ENCODE measurements at places on chromosomes 5 and 9.

DNA sequence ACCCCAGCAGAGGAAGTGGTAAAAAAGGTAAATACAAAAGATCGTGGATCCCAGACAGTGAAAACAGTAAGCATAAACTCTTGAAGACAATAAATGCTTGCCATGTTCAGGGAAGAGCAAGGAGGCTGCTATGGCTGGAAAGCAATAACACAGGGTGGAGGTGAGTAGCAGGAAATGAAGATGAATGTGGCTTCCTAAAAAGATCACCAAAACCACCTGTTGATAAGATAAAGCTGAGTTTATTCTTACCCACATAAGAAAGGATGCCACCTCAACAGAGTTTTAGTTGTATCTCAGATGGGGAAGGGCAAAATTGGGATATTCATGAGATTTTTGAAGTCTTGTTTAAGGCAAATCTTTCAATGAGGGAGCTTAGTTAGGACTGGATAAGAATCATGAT lies 273.3 kb downstream of the MSX2 start:
- no peak for DNase-seq

DNA sequence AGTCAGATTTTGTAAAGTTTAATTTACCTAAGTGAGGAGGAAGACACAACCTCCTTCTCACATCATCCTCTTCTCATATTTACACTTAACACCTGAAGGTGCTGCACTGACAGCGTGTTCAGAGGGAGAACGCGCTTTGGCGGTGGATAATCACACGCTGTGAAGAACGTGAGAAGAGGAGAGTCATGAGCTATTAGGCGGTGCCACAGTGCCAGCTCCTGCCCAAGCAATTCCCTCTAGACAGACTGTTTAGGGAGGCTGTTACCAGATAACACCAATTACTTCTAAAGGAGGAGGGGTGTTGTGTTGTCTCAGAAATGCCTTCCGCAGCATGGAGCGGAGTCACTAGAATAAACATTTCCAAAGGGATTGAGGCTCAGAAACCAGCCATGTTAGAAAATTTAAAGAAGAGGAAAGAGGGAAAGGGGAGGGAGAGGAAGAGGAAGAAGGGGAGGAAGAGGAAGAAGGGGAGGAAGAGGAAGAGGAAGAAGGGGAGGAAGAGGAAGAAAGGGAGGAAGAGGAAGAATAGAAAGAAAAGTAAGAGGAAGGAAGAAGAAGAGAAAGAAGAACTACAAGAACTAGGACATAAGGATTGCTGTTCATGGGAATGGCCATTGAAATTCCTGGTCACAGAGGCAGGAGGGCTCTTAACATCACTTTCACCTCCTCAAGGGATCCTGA lies 37.3 kb upstream of the WWC1 start:
- no peak for DNase-seq

DNA sequence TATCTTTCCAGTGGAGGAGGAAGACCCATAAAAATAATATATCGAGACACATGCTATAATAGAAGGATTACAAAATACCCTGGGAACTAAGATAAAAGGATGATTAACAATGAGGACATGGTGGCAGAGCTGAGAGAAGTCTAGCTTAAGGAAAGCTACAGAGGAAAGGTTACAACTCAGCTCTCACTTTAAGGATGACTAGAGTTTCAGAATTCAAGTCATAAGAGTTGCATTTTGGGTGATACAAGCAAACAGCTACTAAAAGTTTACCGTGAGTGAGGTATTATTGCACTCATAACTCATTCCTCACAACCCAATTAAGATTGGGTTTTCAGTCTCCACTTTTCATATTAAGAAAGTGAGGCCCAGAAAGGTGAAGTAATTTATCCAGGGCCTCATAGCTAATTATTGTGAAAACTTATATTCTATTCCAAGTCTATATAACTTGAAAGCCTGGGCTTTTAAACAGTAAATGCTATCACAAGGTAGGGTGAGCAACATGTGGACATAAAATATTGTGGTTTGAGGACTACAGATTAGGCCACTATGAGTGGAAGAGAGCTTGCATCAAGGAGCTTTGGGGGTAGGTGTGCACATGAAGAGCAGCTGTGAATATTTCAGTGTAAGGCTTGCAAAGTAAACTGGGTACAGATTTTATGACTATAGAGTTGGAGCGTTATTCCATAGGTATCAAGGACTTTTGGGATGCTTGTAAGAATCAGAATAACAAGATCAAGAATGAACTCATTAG lies 28.0 kb downstream of the JAKMIP2 start:
- no peak for DNase-seq

DNA sequence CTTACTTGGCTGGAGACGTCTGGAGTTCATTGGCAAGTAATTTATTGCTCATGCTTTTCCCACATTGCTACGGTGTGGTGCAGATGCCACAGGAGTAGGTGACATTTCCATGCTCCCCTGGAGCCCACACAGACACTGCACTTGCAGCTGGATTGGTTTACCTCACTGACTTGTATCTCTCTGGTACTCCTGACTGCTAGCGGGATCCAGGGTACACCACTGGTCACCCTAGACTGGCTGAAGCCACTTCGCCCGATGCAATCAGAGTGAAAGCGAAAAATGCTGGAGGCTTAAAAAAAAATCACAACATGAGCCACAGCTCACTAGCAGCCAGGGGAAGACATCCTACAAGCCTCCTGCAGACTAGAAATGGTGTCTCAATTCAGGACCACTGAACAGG lies 32.6 kb upstream of the SLIT3 start:
- DNase-seq, result no peak

- DNase-seq, result no peak
Measured at GRCh38 chr9:90818279-90818678, 16.7 kb downstream of the SYK start.

DNA sequence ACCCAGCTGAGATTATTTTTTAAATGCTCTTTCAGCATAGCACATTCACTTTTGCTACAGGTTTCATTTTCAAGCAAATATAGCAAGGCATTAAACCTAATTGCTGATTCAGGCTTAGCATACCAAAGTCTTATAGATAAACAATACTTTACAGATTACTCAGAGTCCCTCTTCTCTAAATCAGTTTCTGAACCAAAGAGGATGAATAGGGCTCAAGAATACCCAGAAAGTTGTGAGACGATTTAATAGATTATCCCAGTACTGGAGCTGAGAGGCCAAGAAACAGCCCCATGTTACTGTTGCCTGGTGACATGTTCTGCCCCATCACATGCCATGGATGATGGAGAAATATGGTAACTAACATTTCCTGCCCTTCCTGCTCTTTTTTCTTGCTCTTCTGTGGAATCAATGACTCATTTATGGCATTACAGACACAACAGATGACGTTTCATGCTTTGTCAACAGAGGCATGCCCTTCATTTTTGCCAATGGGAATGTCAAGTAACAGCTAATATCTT lies 18.1 kb upstream of the SSBP2 start:
- no peak for DNase-seq

DNA sequence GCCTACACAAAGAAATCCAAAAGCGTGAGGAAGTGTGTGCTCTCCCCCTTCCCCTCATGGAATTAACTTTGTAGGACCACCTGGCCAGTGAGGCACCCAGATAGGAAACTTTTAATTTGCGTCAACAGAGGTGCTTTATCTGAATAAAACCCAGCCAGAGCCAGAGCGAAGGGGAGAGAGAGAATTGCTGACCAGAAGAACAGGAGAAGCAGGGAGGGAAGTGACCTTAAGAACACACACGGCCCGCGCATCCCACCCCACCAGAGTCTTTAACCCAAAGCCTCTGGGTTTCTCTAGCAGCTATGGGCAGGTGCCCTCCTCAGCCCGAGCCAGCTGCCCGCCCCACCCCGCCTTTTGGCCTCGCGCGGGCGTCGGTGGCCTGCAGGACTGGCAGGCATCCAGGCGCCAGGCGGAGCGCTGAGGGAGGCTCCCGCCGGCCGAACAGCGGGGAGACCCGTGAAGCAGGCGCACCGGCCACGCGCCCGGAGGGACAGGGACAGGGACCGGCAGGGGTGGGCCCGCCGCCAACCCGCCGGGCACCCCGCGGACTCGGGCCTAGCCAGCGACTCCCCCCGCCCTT lies 580 bp downstream of the ERAP1 start:
- no peak for DNase-seq

DNA sequence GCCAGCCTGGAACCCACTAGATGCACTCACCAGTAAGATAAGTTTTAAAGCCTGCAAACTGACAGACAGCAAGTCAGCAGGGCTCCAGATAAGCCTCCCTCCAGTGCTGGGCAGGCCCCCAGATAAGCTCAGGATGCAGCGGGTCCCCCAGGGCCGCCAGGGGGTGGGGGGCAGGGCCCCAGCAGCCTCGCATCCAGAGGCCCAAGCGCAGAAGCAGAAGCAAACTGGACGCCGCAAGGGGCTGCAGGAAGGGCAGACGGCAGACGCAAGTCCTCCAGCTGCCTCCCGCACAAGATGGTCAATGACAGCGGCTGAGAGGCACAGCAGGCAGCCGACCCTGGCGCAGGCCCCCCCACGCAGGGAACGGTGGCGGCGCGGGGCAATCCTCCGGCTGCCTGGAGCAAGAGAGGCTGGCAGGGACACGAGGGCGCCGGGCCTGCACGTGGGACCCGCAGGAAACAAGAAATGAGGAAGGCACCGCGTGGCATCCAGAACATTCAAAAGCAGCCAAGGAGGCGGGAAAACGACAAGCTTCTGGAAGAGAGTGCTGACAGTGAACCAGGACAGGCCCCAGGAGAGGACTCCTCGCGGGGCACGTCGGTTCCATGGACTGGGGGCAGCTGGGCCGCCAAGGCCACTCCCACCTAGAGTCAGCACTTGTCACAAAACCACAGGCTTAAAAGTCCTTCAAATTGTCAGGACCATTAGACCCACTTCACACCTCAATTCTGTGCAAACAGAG lies 49.8 kb downstream of the ROR2 start:
- DNase-seq, result no peak

DNA sequence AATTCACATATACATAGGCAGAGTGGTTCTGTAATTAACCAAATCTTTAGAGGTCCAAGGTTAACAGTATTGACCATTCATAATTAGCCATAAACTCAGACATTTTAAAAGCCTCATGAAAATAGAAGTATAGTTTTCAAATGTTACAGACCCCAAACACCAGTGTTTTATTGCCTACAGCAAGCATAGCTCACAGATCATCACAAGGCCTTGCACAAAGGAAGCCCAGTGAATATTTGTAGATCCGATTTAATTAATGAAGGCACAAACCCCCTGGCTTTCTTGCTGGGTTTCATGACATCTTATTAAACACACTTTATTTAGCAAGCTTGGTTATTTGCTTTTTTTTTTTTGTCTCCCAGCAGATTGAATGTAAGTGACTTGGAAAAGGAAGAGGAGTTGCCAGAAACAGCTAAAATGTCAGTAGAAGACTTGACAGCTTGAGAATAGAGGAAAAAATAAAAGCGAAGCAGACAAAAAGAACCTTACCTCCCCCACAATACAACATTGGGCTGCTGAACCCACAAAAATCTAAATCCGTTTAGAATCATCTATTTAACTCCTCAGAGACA lies 283.9 kb upstream of the TNC start:
- no peak for DNase-seq

DNA sequence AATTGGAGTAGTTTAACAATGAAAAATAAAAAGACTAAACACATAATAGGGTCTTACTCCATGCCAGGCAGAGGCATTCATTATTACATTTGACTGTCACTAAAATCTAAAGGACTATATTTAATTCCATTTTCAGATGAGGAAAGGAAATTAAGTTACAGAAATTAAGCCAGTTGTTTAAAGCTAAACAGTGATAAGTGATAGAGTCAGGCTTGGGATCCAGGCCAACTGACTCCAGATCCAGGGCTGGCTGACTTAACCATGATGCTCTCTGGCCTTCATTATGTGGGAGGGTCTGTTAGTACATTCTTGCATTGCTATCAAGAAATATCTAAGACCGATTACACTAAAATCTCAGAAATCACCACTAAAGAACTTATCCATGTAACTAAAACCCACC lies 107.2 kb downstream of the ARHGEF28 start:
- DNase-seq, result no peak

GRCh38 chr5:31412324-31412723 lies 119.6 kb downstream of the DROSHA start:
- DNase-seq, result no peak

GRCh38 chr5:33894566-33894965 lies 2.8 kb upstream of the ADAMTS12 start:
- DNase-seq, result no peak

- DNase-seq, result no peak
Measured at GRCh38 chr5:142796492-142797109, 26.4 kb downstream of the ARHGAP26 start.

GRCh38 chr5:100838048-100838473 lies 65.0 kb downstream of the ST8SIA4 start:
- no peak for DNase-seq

GRCh38 chr5:38338455-38338854 lies 80.1 kb downstream of the EGFLAM start:
- no peak for DNase-seq

DNA sequence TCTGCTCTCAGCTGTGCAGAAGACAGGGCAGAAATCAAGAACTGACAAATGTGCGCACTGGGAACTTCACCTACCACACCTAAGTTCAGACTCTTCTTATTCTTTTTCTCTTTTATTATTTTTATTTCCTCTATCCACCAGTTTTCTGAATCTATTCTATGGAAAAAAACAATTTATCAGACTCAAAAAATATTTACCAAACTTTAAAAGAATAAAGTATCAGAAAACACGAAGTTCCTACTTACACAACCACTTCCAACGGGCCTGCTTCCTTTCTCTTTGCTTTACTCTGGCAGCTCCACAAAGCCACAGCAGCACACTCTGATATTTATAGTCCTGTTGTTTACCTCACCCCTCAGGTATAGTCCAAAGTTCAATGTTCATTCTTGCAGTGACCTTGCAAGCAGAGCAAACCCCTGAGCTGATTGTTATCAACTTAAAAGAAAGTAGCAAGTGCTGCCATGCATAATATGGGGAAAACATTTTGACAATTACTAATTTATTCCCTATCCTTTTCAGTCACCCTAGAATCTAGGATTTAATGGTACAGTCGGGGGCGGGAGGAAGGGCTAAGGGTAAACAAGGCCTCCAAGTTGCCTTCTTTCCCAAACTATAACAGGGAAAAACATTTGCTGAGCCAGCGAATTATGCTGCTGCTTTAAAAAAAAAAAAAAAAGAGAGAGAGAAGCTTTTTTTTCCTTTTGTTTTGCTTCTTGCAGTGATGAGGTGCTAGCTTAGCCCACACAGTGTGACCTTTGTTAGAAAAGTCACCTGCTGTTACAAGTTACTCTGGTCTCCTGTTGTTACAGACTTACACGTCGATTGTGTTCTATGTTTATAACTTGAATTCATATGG lies at the start of gene SELENOP:
Gene SELENOP, minus strand, starts transcription at position 302 of the 856 bp plus-strand sequence. CDS start 3,539 bp downstream, outside the sequence.
- no peak for DNase-seq

- no peak for DNase-seq
Measured at GRCh38 chr5:89016741-89017303, 133.8 kb upstream of the MEF2C start.
